ENCODE measurements at places on chromosomes 11 and 22. TPM values are rescaled to one million over a fixed set of nuclear protein-coding genes. Genes with fewer than 3 reads are reported as not detected.

Gene VPREB1
- total RNA-seq, result not detected

Gene TXNRD2
- 220 TPM for total RNA-seq

Gene OR8D1
- total RNA-seq, result not detected

Gene GAB4
- total RNA-seq, result not detected

Gene ADORA2A
- total RNA-seq, result 9.4 TPM

Gene LRP5
- total RNA-seq, result 14.3 TPM

Gene SCGB1A1
- total RNA-seq, result not detected

Gene MYO7A
- total RNA-seq, result 0.65 TPM

Gene C11orf65
- not detected for total RNA-seq

Gene GAL3ST3
- total RNA-seq, result not detected

Gene GLYATL1
- not detected for total RNA-seq

Data from epithelial cell of umbilical artery (primary cell).